ENCODE measurements at places on chromosomes 12 and 14. TPM values are rescaled to one million over a fixed set of nuclear protein-coding genes. Genes with fewer than 3 reads are reported as not detected.

Gene RTN1
- total RNA-seq = 129 TPM

Gene DUSP6
- total RNA-seq = 103 TPM

GRCh38 chr14:84225268-84225667 is 1304.7 kb upstream of the FLRT2 start:
- no peak for DNase-seq

DNA sequence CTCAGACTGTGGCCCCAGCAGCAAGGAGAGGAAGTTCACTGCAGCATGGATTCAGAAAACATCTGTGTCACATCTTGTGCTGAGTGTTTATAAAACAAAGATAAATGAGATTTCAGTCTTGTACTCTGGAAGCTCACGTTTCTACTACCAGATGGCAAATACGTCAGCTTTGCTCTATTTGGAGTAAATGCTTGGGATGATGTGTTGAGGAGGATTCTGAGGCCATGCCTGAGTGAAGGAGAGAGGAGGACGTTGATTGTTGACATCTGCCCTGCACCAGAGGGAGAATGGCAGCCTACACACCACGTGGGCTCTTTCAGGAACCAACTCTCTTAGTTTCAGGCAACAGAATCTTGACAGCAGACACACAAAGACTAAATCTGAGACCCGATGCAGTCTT is 188.9 kb downstream of the TMEM132C start:
- DNase-seq = no peak

DNA sequence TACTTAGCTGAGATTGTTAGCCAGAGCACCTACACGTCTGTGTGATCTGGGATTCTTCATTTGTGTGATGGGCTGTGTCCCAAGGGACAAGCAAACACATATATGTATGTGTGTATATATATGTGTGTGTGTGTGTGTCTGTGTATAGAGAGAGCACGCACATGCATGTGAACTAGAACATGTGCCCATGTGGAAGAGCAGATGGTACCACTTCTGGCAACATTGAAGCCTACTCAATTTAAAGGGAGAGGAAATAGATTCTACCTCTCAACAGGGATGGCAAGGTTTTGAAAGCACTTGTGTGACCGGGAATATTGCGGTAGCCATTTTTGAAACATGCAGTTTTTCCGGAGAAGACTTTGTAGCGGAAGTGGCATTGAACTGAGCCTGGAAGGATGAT is 1.4 kb downstream of the TOMM20L start:
- no peak for DNase-seq

GRCh38 chr12:112837629-112838197 is 46.2 kb downstream of the RPH3A start:
- DNase-seq = no peak

- peak; percentile 38 for DNase-seq
Observed at GRCh38 chr12:12803186-12803585, 10.0 kb upstream of the DDX47 start.

- no peak for DNase-seq
Observed at GRCh38 chr12:123284669-123285068, 13.0 kb upstream of the CDK2AP1 start.

- DNase-seq = no peak
Observed at GRCh38 chr12:33628087-33628486, 188.5 kb upstream of the SYT10 start.

DNA sequence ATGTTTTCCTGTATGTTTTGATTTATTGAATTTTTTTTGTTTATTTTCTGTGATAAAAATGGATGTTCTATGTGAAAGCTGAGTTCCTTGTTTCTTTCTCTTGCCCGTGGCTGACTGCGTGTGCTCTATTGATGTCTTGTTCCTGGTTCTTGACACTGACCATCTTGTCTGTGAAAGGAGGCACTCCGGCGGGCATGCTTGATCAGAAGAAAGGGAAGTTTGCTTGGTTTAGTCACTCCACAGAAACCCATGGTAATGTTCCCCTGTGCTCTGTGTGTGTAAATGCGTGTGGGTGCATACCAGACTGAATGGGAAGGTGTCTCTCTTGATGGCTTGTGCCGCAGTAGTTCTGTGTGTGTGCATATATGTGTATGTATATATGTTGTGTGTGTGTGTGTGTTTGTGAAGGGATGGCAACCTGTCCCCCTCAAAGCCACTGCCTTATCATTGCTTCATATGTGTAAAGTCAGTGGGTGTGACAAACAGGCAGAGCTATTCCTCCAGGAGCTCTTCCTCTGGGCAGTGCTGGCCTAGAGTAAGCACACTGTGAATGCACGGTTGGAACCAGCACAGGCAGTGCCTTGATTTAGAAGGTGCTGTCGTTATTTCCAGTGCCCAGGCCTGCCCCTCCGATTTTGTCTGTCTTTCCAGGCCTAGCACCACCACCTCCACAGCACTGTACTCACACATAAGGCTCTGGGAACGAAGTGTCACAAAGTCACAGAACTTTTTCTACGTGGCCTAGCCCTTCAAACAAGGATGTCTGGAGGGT is 247.3 kb upstream of the FKBP4 start:
- DNase-seq = no peak

- DNase-seq = no peak
Observed at GRCh38 chr12:132154941-132155770, 10.9 kb downstream of the NOC4L start.

Measured in thoracic aorta (tissue), 2 donors.